ENCODE measurements at places on chromosomes 2 and 18.

DNA sequence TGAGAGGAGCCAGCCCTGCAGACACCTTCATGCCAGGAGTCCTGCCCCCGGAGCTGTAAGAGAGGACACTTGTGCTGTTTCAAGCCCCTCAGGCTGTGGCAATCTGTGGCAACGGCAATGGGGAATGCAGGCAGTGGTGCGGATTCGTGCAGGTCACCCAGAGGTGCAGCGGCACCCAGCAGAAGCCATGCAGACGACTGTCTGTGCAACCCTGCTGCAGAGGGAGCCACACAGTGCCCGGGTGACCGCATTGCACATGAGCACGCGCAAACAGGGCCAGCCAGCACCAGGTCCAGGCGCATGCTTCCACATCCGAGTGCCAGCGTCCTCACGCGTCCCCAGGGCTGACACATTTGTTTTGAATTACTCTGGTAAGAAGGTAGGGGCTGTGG, 84.8 kb upstream of the GPC1 start:
- no peak for DNase-seq

DNA sequence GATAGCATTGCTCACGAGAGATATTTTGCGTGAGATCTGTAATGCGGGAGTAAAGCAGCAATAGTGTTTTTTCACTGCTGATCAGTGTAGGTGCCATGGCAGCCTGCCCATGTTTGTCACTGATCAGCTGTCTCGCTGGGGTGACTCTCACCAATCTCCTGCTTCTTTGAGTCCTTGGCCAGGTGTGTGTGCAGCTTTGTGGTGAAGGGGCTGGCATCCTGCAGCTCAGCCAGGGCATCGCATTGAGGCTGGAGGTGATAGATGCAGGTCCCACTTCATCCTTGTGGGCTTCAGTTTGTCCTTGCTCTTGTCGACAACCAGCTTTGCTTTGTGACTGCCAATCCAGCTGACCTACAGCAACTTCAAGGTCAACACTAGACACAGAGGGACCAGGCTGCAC, 258.3 kb upstream of the CXCR4 start:
- DNase-seq = no peak

DNA sequence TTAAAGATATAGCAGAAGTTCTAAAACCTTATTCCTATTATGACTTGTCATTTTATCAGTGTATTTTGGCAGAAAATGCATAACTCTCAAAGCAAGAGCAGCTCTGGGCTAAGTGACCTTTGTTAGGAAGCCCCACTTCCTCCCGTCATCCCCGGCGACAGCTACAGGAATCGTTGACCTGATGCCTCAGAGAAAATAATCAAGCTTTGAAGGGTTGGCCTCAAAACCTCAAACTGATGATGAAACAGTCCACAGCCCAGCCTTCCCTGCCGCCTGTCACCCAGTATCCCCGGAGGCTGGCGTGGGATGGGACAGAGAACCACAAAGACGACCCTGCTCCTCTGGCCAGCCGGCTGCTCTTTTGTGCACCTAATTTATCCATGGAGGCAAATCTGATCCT, 65.3 kb downstream of the KCNF1 start:
- DNase-seq = no peak

GRCh38 chr2:1723397-1724042, 20.8 kb downstream of the PXDN start:
- no peak for DNase-seq

All from ACHN (cell line).